ENCODE measurements at places on chromosomes 7 and 10.
A peak's percentile ranks its signal among the peaks of the same experiment; 100 is the strongest.

GRCh38 chr10:88913788-88914187 is 33.7 kb downstream of the STAMBPL1 start:
- no peak for DNase-seq

DNA sequence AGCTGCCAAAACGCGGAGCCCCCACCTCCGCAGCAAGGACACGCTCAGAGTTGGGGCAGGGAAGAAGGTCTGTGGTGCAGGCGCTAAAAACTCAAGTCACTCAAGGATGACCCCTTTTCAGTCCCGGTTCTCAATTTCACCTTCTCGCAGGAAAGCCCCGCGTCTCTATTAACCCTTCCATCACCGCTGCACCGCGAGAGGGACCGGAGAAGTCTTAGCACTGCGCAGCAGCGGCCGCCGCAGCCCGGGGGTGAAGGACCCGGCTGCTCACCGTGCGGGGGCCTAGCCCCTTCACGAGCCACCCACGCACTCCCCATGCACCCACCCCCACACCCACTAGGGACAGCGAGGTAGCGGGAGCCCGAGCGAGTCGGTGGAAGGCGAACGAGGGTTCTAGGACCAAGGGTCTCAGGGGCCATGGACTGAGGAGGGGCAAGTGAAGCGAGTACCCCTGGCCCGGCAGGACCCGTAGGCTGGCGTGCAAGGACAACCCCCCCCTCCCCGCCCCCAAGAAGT is 162.9 kb downstream of the SH3PXD2A start:
- DNase-seq, result peak; percentile 74

DNA sequence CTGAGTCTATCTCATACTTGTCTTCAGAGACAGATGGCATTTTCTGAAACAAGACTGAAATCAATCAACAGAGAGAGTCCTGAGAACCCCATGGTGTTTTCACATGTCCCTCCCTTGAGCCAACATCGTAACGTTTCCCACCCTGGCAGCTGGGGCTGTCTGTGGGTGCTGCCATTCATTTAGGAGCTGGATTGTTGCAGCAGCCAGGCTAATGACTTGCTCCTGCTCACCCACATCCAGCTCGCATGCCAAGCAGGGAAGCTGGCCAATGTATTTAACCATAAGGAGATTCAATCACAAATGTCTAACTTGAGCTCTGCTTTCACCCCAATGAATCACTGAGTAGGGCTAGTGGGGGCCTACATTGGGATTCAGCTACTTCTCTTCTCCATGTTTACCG is 146.1 kb downstream of the ADRA2A start:
- DNase-seq, result no peak

DNA sequence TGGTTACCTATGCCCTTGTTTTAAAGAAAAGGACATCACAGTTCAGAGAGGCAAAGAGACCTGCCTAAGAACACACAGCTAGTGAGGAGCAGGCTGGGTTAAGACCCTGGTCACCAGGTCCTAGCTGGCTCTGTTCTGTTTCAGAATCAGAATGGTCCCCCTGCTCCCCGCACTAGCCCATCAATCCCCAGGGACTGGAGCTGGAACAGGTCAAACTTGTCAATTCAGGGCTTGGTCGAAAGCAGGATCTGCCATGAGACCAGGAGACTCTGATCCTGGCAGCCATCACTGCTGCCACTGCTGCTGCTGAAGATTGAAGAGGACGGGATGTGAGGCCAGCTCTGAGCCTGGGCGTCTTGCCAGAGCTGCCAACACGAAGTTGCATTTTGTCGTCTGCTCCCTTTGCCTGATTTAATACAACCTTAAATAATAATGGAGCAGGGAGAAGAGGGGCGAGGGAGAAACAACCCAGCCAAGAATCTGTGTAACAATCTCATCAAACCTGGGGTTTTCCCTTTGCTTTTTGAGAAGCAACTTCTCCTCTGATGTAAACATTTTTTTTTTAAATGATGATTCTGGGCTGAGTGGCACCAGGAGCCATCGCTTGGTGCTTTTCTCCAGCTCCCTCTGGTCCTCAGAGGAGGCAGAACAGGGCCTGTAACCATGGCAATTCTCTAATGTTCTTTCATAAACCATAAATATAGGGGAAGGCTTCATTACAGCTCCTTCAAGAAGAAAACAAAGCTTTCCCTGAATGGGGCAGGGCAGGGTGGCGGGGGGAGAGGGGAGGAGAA is 119.0 kb upstream of the SORCS3 start:
- no peak for DNase-seq

DNA sequence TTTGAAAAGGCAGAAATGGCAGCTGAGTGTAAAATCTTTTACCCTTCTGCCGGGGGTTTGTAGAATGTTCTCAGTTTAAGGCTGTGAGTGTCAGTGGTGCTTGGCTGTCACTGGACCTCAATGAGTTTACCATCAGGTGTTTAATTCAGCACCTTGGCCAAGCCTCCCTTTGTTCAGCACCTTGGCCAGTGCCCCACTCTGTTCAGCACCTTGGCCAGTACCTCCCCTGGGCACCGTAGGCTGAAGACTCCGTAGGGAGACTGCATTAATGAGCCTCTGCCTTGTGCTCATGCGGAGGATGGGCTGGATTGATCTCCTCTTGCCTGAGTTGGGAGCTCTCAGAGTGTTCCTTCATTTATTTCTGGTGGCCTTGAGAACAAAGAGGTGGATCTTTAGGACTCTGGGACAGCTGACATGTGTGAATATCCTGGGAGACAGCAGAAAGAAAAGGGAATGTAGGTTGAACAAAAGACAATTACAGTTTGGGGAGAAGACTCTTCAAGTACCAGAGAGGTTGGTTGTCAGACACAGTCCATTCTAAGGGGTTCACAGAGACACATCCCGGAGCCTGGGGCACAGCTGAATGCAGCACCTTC is 1.6 kb downstream of the FAM24A start:
- peak; percentile 79 for DNase-seq

- no peak for DNase-seq
Observed at GRCh38 chr7:74275401-74275881, 13.8 kb upstream of the CLIP2 start.

DNA sequence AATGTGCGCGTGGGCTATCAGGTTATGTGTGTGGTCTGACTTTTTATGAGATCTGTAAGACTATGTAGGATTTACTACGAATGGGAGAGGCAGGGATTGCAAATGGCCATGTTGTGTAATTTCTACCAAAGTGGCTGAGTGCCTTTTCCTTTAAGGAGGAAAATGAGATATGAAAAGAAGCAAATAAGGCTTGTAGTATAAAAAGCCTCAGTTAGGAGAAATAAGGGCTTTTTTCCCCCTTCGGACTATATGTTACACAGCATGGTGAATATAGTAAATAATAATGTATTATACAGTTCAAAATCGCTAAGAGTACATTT is 447 bp upstream of the GPAM start:
- no peak for DNase-seq

DNA sequence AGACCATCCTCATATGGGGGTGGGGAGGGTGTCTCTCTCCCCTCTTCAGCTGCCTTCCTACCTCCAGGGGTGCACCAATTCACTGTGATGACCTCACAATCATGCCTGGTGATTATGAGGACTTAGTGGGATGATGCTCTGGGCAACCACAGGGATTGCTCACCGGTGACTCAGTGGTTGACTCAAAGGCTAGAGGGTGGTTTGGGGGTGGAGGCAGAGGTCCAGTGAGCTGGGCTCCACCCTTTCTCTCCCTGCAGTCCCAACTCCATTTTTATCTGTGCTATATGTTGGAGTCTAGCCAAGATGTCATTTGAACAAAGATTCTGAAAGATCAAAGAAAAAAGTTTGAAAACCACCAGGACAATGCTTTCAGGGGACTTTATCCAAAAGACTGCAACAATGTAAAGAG is 286.9 kb downstream of the KCNMA1 start:
- no peak for DNase-seq

GRCh38 chr10:112658900-112659638 is 212.1 kb downstream of the VTI1A start:
- DNase-seq, result no peak

GRCh38 chr10:102491136-102491535 is 11.4 kb downstream of the ACTR1A start:
- no peak for DNase-seq

- DNase-seq, result no peak
Observed at GRCh38 chr10:125017547-125018298, 75.8 kb downstream of the ZRANB1 start.

DNA sequence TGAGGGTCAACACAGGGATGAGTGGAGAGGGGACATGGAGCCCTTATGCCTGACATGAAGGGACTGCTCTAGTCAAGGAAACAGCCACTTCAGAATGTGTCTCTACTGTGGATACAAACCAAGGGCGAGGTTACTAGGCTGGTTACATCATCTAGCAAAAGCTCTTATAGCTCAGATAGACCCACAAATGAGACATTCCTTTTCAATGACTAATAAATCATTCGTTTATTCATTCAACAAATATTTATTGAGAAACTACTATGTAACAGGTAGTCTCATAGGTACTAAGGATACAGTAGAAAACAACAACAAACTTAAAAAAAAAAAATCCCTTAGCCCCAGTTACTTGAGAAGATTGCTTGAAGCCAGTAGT is 219.5 kb downstream of the KIAA1217 start:
- DNase-seq, result no peak

- DNase-seq, result no peak
Observed at GRCh38 chr10:92598321-92598720, 5.4 kb downstream of the KIF11 start.

DNA sequence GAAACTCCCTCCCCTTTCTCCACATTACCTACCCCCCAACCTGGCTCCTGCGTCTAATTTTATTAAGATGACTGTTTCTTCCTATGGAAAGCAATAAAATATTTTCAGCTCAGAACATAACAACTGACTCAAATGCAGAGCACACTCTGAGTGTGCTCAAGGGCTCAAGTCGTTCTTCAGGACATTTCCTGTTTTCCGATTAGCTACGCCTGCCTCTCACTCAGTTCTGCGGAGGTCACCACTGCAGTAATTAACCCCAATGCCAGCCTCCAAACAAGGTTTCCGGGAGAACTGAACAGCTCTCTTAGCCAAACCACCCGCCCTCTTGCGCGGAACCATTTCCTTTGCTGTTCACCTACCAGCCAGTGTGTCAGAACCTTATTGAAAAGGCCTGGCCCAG is 19.3 kb downstream of the MYOF start:
- DNase-seq, result no peak

DNA sequence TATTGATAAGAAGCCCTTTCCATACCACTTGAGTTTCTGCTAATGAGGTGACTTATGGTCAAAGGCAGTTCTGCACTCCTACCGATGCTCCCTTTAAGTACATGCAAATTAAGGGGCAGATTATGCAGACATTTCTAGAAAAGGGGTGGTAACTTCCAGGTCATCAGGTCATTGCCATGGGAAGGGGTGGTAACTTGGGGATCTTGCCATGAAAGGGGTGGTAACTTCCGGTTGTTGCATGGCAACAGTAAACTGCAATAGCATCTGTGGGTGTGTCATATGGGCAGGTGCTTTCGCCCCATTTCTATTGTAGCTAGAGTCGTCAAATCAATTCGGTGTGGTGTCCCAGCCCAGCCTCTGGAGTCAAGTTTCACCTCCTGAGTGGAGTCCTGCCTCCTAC is 150.9 kb downstream of the UBE2H start:
- DNase-seq, result no peak

- DNase-seq, result no peak
Observed at GRCh38 chr7:151313857-151314256, 27.8 kb upstream of the NUB1 start.

DNA sequence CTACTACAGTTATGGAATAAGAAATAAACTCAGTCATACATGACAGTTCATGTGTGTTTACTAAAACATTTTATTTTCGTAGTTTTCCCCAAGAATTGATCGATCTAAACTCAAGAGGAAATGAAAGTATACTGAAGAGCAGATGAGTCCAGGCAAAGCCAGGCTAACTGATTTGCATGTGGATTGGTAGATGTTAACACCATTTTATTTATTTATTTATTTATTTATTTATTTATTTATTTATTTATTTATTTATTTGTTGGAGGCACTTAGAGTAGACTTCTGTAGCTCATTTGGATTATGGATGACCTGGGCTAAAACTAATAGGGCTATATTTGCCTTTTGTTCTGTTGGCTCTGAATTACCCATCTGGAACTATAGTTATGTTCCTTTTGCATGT is 68.5 kb upstream of the DKK1 start:
- DNase-seq, result no peak

- DNase-seq, result peak; percentile 5
Observed at GRCh38 chr7:45970454-45970853, 49.4 kb upstream of the IGFBP3 start.

- no peak for DNase-seq
Observed at GRCh38 chr10:48683868-48684267, 805 bp upstream of the WDFY4 start.

DNA sequence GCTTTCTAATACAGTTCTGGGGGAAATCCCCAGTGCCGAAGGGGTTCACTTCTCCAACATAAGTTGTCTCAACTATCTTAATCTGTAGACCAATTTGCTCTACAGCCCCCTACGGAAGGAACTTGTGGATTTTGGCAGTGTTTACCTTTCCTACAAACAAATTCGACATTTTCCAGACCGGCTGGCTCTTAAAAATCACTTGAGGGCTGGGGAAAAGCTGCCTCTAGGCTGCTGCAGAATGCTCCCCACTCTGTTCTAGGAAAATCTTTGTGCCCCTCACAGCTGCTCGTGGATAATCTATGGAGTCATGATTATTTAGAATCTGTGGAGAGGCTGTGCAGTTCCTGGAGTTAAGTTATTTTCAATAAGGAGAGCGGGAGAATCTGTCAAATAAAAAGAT is 474.6 kb upstream of the FZD8 start:
- no peak for DNase-seq

GRCh38 chr10:14820010-14820774 is 17.6 kb downstream of the CDNF start:
- no peak for DNase-seq

DNA sequence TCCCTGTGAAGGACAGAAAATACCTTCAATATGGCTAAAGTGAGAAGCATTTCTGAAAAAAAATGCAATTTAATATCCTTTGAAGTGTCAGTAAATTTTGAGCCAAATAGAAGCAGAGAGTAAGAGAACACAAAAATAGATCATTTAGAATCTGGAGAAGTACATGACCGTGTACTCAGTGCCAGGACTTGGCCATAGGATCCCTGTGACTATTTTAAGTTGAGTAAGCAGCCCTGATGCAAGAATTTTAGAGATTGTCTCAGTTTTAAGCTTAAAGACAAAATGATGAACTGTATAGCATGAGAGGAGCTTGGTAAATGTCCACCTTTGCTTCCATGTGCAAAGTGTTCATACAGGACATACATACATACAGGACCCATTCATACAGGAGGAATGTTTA is 2.5 kb downstream of the PTER start:
- no peak for DNase-seq

DNA sequence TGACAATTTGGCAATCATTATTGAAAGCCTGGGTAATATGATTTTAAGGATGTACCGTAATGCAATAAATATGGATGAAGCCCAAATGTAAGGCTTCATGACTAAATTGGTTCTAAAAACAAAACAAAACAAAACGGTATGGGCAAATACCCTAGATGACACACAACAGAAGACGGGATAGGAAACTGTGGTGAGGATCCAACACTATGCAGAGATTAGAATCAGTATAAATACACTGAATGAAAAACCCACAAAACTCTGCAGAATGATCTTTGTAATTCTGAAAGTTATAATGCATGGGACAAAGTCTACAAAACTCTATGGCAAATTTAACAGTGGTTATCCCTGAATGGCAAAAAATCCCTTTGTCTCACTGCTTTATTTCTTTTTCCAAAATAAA is 57.6 kb downstream of the MALSU1 start:
- no peak for DNase-seq
